ENCODE measurements at places on chromosomes 5 and 9.

GRCh38 chr9:89008744-89009545 is 17.7 kb downstream of the S1PR3 start:
- no peaks in the 10 kb centered on the region for H3K27me3 ChIP-seq
- H3K4me1 ChIP-seq: no peaks in the 10 kb centered on the region
- no peak overlapping the region for H3K4me3 ChIP-seq
- no peaks in the 10 kb centered on the region for H3K36me3 ChIP-seq
- H3K27ac ChIP-seq: no peak overlapping the region
- no peak for DNase-seq

DNA sequence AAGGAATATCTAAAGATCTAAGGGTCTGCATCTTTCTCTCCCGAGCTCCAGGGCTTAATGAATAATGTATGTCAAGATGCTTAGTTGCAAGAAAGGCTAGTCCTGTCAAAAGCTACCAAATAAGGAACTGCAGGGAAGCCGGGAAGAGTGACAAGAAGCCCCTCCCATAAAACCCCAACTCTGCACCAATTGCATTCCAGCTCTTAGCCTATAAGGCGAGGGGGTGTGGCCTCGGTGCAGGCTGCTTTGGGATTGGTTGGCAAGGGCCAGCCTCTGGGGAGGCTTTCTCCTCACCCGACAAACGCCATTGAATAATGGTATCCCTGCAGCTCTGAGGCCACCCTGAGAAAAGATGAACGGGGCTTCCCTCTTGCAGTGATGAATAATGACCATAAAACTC is 416.9 kb downstream of the RAB3C start:
- no peak overlapping the region for H3K4me3 ChIP-seq
- no peak for DNase-seq
- H3K4me1 ChIP-seq: no peaks in the 10 kb centered on the region

DNA sequence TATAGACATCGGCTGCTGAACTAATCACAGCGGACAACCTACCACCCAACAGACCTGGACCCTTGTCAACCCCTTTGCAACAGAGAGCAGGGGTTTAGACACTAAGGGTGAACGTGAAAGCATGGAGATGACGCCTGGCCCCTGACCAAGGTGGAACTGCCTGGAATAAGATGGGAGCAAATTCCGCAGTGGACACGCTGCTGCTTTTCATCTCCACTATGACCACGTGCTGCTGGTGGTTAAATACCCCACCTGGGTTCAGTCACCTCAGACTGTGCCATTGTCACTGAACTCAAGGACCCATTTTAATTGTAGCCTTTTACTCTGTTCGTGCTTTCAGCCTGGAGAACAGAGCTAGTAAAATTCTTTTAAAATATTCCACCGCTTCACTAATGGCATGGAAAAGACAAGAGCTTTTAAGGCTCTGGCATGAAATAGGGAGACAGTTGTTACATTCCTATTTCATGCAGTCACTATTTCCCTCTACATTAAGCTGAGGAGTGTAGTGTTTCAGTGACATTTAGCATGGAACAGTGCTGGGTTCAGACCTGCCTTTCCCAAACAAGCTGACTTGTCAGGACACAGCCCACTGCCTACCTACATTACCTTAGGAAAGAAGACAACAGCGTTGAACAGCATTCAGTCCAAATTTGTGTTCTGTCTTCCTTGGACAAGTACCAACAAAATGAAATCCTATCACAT is 96.8 kb downstream of the ANKRD18B start:
- peak; percentile 58 for DNase-seq
- H3K36me3 ChIP-seq: no peaks in the 10 kb centered on the region
- no peaks in the 10 kb centered on the region for H3K27me3 ChIP-seq
- H3K27ac ChIP-seq: no peak overlapping the region
- no peak overlapping the region for H3K4me3 ChIP-seq

DNA sequence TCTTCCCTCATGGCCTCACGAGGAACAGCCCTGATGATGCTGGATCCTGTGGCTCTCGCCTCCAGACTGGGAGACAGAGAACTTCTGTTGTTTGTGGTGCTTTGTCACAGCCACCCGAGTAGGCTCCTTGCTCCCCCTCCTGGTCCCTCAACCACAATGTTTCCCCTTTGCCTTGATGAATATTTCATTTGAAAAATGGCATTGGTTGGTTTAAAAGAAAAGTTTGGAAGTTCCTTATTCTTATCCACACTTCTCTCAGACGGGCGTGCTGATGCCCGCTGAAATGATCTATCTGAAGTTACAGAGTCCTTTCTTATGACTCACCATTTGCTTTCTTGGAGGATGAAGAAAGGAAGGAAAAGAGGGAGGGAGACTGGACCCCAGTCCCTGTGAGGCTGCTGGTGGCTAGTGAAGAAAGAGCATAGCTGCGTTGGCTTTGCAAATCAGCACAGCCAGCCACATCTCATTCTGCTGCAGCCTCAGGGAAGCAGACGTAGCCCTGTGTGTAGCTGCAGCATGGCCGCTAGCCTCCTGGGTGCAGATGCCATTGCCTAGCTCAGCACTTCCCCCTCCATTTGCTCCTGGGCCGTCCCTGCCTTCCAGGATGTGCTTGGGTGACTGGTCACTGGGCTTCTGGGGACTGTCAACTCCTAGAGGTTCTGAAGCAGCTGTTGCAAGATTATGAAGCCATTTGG is 185.9 kb downstream of the ERCC6L2 start:
- no peak for DNase-seq
- no peak overlapping the region for H3K27ac ChIP-seq
- no peak overlapping the region for H3K4me3 ChIP-seq
- no peaks in the 10 kb centered on the region for H3K27me3 ChIP-seq
- no peaks in the 10 kb centered on the region for H3K36me3 ChIP-seq

DNA sequence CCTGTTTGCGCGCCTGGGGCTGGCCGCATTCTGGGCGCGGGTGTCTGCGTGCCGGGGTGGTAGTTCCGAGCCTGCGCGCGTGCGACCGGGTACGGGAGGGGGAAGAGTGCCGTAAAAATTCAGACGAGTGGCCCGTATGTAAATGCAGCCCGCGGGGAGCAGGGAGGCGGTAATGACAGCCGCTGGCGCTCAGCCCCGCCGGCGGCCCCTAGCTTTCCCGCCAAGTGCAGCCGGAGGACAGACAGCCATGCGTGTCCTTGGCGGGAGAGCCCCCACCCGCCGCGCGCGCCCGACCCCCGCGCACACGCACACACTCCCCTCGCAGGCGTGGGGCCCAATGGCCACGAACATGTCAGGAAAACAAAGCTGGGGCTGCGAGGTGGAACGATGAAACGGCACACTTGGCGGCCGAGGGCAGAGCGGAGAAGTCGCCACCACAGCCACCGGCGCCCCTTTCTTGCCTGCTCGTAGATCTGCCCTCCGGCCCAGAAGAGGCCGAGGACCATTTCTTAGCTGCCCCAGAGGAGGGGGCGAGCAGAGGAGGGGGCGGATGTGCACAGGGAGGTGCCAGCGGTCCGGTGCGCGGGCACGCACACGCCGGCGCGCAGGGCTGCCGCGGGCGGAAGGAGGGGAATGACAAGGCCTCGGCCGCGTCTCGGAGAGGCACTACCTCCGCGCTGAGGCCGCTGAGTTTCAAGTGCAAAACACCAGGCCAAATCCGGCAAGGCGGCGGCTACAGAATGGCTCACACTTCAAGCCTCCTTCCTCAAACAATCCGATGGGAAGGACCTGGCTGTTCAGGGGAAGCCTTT is 208.4 kb downstream of the MEF2C start:
- peak overlapping the region; percentile 37 for H3K4me3 ChIP-seq
- DNase-seq: peak; percentile 76
- H3K27me3 ChIP-seq: peaks cover 78% of the 10 kb centered on the region

DNA sequence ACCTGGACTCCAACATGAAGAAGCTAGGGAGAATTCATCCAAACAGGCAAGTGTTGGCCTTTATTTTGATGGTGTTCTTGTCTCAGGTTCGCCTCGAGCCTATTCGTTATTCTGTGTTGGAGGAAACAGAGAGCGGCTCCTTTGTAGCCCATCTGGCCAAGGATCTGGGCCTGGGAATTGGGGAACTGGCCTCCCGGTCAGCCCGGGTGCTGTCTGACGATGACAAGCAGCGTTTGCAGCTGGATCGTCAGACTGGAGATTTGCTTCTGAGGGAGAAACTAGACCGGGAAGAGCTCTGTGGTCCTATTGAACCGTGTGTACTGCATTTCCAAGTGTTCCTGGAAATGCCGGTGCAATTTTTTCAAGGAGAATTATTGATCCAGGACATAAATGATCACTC is 367 bp downstream of the PCDHB4 start:
- H3K27ac ChIP-seq: no peak overlapping the region
- peak overlapping the region; percentile 61 for H3K4me3 ChIP-seq
- H3K4me1 ChIP-seq: no peaks in the 10 kb centered on the region
- H3K27me3 ChIP-seq: no peaks in the 10 kb centered on the region
- no peaks in the 10 kb centered on the region for H3K36me3 ChIP-seq
- no peak for DNase-seq

DNA sequence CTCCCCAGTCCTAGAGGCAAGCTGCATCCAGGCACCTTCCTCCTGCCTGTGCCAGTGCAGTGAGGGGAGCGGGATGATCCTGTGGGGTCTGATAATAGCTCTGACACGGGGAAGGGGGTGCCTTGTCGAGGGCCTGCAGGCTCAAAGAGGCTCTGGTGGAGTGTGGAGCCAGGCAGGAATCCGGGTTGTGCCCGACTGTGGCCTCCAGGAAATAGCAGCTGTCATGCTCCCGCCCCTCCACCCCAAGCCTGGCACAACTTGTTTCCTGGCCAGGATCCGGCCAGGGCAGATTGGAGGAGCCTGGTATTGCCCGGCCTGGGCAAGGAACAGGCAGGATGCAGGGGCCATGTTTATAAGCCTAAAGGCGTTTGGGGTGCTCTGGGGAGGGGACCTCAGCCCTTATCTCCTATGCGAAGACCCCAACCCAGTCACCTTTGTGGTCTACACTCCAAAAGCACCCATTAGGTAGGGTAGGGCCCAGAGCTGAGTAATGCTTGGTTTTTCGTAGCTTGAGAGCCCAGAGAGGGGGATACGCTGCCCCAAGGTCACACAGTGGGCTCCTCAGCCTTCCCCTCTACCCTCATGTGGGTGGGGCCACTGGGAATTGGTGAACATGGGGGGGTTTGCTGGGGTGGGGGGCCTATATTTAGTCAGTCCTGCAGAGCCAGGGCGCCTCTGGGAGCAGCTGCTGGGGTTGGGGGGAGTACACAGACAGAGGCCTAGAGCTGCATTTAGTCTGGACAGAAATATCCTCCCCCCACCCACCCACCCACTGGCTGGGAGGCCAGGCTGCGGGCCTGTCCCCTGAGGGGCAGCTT is 12.2 kb downstream of the CXXC5 start:
- H3K27ac ChIP-seq: peak overlapping the region; percentile 96
- peaks cover 3% of the 10 kb centered on the region for H3K4me1 ChIP-seq
- no peaks in the 10 kb centered on the region for H3K27me3 ChIP-seq
- H3K4me3 ChIP-seq: peak overlapping the region; percentile 56
- peak; percentile 94 for DNase-seq

DNA sequence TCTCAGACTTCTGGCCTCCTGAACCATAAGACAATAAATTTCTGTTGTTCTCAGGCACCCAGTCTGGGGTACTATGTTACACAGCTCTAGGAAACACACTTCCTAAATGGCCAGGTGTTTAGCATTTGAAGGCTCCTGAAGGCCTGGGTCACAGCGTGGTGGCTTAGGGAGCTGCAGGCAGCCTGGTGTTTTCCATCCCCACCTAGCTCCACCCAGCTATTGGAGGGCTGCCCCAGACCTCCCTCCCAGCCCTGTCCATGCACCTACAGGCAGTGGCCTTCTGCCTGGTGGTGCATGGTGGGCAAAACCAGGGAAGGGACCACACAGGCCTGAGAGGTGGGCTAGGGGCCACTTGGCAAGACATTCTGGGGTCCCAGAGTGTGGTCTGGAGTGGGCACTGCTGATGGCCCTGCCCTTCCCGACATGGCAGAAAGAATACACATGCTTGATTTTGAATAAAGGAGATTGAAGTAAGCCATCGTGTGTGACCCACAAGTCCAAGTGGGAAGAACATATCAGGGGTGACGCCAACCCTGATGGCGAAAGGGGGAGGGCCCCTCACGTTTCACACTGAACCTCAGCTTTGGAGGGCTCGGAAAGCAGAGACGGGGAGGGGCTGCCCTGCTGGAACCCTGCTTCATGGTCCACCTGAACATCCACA is 1.3 kb upstream of the SUSD3 start:
- no peaks in the 10 kb centered on the region for H3K36me3 ChIP-seq
- no peak overlapping the region for H3K4me3 ChIP-seq
- H3K27ac ChIP-seq: no peak overlapping the region
- peak; percentile 59 for DNase-seq
